ENCODE measurements at places on chromosomes 1 and 21.

DNA sequence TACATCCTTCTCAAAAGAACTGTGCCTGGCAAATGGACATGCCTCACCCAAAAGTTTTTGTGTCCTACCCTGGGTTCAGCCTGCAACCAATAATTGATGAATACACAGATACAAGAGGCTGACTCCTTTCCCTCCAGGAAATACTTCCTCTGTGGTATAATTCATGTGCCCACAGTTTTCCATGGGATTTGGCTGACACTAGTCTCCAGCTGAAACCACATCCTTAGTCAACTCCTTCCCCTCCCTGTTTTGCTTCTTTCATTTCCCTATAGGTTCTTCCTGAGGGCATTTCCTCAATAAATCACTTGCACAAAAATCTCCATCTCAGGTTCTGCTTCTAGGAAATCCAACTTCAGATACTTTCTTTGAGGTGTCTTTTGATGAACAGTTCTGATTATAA lies 436.6 kb upstream of the C1orf87 start:
- no peak for DNase-seq

DNA sequence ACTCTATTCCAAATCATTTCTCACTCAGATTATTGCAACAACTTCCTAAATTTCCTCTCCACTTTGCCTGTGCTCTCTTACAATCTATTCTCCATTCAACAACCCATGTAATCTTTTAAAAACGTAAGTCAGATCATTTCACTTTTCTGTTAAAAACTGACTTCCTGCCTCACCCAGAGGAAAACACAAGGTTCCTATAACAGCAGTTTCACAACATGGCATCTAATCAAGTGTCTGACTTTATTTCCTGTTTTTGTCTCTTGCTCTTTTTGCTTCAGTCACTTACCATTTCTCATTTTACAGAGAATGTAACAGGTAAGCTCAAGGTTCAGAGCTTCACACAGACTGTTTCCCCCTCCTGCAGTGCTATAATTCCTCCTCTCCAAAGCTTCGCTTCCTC lies 560.7 kb downstream of the LRRIQ3 start:
- DNase-seq = no peak

DNA sequence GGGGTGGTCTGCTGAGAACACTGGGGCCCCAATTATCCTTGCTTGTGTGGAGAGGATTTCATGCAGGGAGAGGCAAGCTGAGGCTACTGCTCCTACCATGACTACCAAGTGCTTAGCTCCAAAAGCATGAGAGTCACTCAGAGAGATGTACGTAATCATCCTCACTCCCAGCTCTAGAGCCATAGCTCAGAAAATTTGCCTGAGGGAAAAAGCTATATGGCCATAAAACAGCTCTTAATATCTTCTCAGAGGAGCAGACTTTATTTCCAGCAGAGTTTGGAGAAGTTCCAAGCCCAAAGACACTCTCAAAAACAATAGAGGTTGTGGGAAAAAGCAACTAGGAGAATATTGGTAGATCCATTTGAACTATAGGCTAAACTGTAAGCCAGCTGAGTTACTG lies 106.4 kb upstream of the PBX1 start:
- DNase-seq = no peak

GRCh38 chr1:110722807-110723206 lies 48.1 kb upstream of the KCNA3 start:
- no peak for DNase-seq

- no peak for DNase-seq
Observed at GRCh38 chr1:115261496-115261895, 76.6 kb downstream of the NGF start.

DNA sequence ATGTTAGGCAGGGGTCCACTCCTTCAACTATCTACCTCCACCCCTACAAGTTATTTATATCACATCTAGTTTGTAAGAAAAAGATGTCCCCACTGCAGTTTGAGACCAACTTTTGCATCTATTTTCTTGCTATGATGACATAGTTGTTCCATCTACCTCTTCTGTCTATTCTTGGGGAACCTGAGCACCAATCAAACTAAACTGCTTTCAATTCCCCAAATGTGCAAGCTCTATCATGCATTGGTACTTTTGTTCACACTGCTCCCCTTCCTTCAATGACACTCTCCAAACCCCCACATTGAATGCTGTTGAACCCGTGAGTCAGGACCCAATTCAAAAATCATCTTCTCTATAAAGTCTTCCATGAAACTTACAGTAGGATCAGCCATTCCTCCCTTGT lies 16.0 kb upstream of the FRRS1 start:
- DNase-seq = no peak

GRCh38 chr1:31397360-31398095 lies 15.5 kb upstream of the SERINC2 start:
- no peak for DNase-seq

DNA sequence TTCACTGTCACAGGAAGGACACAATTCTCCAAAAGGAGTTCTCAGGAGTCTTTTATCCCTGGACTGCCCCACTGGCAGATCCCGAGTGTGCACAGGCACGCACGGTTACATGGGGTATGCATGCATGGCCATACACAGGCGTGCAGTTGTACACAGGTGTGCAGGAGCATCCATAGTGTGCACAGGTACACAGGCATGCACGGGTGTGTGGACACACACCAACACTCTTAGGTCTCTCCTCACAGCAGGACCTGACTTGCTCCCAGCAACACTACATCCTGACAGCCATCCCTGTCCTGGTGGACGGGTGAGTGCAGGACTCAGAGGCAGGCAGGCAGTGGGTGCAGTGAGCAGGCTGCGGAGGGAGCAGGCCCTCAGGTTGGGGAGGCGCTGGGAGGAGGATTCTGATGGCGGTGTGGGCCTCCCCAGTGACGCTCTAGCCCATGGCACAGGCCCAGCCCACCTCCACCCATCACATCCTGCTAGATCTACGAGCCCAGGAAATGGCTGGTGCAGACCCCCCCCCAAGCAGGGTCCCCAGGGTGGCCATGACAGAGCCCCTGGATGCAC lies 28.4 kb downstream of the SLC19A1 start:
- DNase-seq = no peak

DNA sequence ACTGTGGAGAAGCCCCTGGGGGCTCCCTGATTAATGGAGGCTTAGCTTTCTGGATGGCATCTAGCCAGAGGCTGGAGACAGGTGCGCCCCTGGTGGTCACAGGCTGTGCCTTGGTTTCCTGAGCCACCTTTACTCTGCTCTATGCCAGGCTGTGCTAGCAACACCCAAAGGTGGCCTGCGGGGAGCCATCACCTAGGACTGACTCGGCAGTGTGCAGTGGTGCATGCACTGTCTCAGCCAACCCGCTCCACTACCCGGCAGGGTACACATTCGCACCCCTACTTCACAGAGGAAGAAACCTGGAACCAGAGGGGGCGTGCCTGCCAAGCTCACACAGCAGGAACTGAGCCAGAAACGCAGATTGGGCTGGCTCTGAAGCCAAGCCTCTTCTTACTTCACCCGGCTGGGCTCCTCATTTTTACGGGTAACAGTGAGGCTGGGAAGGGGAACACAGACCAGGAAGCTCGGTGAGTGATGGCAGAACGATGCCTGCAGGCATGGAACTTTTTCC lies 24.8 kb downstream of the PCSK9 start:
- peak; percentile 73 for DNase-seq

DNA sequence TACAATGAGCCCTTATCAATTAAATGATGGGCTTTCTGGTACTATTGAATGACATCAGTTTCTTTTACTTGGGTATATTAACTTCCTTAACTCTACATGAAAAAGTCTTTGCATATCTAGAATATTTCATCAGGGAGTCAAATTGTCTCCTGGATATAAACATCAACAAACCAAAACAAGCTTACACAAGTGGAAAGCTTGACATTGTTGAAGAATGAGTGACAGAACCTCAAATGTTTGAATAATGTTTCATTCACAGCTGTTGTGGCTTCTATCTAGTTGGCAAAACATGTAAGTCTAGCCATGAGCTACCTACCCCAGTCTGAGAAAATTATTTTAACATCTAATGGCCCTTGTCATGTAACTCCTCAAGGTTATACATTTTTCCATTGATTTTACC lies 604.8 kb upstream of the ADAMTS5 start:
- DNase-seq = no peak

DNA sequence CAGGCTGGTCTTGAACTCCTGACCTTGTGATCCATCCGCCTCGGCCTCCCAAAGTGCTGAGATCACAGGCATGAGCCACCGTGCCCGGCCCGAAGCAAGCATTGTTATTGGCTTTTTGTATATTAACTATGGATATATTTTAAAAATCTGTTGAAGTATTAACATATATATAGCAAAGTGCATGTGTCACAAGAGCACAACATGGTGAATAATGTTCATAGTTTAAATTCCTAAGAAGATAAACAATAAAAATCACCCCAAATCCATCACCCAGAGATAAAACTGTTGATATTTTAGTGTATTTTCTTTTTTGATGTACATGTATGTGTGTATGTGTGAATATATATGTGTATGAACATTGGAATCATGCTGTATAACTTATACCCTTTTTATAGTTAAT lies 9.1 kb upstream of the FOXE3 start:
- no peak for DNase-seq

GRCh38 chr1:166876540-166876838 lies 425 bp upstream of the TADA1 start:
- no peak for DNase-seq

DNA sequence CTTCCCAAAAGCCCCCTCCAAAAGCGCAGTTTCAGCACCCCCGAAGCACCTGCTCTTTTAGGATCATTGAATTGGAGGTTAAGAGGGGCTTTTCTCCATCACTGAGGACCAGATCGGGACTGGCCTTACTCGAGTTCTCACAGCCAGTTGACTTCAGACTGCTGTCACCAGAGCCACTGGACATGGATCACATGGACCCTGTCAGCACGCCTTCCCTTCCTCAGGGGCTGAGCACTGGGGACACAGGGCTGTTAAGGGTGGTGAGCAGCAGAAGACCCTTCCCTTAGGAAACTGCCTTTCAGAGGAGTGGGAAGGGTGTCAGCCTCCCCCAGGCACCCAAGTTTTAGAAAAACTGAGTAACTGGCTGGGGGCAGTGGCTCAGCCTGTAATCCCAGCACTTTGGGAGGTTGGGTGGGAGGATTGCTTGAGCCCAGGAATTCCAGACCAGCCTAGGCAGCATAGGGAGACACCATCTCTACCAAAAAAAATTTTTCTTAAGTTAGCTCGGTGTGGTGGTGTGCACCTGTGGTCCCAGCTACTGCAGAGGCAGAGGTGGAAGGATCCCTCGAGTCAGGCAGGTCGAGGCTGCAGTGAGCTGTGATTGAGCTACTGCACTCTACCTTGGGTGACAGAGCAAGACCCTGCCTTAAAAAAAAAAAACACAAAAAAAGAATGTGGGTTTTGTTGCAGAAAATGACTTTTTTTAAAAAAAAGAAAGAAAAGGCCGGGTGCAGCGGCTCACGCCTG lies 584 bp upstream of the FGR start:
- no peak for DNase-seq

DNA sequence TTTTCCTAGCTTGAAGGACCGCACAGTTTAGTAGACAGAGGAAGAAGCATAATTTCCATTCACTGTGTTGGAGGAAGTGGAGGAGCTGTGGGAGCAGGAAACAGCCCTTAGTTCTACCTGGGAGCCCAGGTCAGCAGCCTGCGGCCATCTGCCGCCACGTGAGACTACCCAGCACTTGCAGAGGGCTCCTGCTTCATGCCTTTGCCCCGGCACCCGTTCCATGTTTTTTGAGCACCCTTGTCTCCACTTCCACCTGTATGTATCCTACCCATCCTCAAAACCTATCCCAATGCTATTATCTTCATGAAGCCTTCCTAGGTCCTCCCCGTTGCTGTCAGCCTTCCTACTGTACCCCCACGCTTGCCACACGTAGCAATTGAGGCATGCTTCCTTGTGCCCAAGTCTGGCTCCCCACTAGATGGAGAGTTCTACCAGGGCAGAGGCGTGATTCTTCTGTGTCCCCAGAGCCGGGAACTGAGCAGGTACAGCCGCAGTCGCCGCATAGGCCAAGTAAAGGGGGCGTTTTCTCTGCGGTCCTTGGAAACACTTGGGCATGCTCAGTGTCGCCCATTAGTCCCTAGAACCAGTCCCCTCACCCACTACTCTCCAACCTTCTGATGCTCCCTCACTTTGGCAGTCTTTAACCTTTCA lies 1.9 kb downstream of the SLC6A9 start:
- DNase-seq = no peak

GRCh38 chr1:62908168-62908695 lies 124.3 kb downstream of the ATG4C start:
- no peak for DNase-seq

GRCh38 chr1:1080122-1080757 lies 6.1 kb upstream of the RNF223 start:
- DNase-seq = no peak

- DNase-seq = no peak
Observed at GRCh38 chr21:32183396-32183795, 95.5 kb downstream of the MIS18A start.

DNA sequence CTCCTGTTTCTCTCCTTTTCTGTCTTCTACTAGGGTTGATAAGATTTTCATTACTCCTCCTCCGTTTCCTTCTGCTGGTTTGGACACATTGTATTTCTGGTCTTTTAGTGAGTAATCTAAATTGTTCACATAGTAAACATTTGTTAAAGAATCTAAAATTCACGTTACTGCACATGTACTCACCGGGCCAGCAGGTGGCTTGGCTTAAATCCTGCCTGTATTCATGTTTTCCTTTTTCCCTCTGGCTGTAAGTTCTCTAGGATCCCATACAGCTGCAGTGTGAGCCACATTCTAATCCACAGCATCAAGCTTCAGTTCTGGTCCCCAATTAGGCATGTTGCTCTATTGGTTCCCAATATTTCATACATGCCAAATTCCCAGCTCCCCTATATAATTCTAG lies 958.3 kb downstream of the ADGRL2 start:
- no peak for DNase-seq

DNA sequence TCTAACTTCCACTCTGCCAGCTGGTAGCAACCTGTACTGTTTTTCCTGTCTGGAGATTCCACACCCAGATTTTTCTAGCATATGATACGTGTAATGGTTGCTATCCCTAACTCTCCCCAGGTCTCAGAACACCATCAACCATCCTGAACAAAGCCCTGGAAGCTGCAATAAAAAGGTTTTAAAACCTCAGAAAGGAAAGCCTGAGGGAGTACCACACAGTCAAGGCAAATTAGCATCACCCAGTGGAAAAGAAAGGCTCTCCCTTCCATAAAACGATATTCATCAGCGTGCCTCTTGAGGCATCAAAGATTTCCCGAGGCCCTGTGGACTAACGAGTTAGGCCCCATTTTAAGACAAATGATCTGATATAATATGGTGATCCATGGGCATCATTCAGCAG lies 421.0 kb downstream of the ADGRL2 start:
- no peak for DNase-seq

DNA sequence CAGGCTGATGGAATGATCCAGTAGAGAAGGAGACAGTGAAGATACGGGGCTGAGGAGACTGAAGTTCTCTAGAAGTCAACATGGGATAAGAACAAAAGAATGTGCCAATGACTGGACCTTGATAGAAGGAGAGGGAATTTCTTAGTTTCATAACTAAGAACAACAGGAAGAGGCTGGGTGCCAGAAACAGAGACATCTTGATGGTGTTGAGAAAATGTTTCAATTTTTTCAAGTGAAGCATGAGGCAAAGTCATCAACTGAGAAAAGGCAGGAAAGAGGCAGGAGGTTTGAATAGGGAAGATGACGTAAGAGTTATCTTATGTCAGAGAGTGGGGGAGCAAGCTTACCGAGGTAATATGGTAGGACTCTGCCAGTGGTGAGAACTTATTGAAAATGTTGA lies 80.1 kb downstream of the SPAG17 start:
- no peak for DNase-seq

Data from coronary artery (tissue), 2 donors.